ENCODE measurements at places on chromosomes 1 and 21.
A peak's percentile ranks its signal among the peaks of the same experiment; 100 is the strongest.

DNA sequence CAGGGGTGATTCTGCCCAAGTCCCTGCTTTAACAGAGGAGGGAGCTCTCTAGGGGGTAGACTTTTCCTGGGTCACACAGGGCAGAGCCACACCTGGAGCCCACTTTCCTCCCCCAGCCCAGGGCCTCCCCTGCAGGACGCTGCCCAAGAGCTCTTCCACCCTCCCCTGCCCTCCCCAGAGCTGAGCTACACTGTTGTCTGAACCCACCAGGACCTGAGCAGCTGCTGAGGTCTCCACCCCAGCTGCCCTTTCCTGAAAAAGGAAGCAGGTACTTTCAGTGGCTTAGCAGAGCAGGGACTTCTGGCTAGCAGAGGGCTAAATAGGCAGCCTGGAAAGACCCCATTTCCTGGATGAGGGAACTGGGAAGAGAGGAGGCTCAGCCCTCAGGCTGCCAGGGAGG, 169.3 kb upstream of the ETV3 start:
- no peak for DNase-seq

DNA sequence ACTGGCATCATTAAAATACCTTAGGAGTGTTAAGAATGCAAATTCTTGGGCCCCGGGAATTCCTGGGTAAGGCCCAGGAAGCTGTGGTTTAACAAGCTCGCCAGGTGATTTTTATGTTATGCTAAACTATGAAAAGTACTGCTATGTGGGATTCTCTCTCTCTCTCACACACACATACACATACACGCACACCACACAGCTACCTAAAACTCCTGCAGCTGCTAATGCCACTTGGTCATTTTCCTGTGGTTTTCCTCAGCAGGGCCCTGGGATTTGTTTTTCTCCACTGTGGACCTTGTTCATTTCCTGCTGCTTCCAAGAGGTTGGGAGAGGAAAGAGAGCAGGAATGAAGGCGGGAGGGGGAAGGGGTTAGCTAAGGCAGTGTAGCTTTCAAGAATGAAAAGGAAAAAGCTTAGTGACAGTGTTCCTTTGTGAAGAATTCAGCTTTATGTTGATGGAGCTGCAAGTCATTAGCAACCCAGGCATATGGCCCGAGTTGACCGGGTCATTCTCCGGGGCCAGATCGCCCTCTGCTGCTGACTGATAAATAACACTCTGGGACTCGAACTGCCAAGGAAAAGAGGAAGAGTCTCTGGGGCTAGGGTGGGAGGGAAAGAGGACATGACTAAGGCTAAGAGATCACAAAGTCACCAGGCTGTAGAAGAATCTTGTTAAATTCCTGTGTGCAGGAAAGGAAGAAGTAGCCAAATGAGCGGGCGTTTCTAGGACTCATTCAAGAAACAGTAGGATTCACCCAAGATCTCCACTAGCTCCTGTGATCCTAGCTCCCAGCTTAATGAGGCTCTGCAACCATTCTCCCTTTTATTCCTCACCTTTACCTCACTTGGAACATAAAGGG, 30.5 kb upstream of the LRIG2 start:
- DNase-seq, result peak; percentile 45

DNA sequence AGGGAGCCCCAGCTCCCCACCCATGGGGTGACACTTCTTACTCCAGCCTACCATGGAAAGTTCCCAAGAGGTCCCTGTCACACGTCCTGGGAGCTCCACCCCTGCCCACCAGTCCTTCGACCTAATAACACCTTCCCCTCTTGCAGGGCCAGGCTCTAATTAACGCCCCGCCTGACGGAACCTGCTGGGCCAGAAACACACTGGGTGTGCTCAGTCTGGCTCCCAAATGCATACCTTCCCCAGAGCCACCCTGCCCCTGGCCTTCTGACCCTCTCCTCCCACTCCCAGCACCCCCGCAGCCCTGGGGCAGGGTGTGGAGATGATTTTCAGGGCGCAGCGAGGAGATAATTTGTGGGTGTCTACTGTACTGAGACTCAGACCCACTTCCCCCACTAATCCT, 20.6 kb downstream of the PGLYRP3 start:
- no peak for DNase-seq

DNA sequence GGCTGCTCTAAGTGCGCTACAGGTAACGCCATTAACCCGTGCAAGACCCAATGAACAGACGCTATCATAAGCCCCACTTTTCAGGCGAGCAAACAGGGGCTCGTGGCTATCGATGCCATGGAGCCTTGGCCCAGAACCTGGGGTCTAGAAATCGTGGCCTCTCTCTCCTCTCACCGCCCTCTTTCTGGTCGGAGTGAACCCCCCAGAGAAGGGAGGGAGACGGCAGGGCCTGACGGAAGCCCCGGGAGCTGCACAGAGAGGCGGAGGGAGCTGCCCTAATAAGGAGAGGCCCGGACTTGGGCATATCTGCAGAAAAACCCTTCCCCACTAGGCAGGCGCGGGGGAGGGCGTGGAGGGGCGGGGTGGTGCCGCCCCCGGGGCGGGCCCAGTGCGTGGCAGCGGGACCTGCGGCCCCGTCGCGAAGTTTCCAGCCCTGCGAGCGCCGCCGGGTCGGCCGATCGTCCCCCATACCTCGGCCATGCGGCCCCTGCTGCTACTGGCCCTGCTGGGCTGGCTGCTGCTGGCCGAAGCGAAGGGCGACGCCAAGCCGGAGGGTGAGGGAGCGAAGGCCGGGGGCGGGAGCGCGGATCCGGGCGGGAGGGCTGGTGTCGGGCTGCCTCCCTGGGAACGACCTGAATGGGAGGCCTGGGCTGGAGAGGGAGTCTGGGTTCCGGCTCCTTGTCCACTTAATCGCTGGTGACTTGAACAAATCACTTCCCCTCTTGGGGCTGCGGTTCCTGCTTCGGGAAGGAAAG, at the start of gene PLOD1:
Gene PLOD1 (plus strand): TSS at position 416 of the 755 bp plus-strand sequence. CDS start 63 bp downstream, at position 479.
- DNase-seq, result peak; percentile 93

- no peak for DNase-seq
Observed at GRCh38 chr1:205588636-205589035, 43.2 kb downstream of the ELK4 start.

- DNase-seq, result no peak
Observed at GRCh38 chr1:89274411-89274857, 1.8 kb upstream of the GBP5 start.

GRCh38 chr21:42439284-42440186, 35.8 kb downstream of the UBASH3A start:
- DNase-seq, result no peak

DNA sequence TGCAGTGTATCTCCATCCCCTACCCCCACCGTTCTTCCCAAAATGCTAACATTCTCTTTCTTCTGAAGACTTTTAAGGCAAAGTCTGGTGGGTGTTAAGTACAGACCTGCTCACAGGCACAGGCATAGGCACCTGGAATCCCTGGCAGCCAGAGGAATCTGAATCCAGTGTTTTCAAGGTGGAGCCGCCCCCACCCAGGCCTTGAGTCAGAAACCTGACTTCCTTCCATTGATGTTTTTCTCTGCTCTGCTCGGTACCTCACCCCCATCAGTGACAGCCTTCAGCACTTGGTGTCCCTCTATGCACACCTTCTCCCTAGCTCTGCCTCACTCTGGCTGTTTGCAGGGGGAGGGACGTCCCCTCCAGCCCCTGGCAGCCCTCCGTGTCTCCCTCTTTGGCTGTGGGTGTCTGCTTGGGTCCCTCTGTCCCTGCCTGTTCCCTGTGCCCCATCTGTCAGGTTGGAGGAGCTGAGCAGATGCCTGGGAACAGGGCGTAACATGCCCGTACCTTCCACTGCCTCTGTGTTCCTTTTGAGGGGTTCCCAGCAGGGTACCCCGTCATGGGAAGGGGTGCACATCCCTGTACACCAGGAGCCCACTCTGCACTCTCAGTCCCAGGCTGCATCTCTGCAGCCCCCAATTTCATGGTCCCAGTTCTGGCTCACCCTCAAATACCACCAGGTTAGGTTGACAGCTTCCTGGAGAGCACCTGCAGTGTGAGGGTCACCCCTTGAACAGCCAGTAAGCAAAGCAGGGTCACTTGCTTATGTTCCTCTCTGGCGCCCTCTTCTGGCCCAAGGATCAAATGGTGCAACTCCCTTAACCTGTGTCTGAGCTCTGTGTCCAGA, 6.7 kb downstream of the NCDN start:
- DNase-seq, result peak; percentile 90

GRCh38 chr1:92708368-92708950, 76.4 kb downstream of the EVI5 start:
- DNase-seq, result no peak

- no peak for DNase-seq
Observed at GRCh38 chr1:245576323-245576722, 421.5 kb downstream of the KIF26B start.

GRCh38 chr1:55610203-55610602, 395.0 kb upstream of the USP24 start:
- no peak for DNase-seq

GRCh38 chr1:20704390-20705202, 13.2 kb downstream of the KIF17 start:
- DNase-seq, result no peak

GRCh38 chr1:1122078-1122811, 6.4 kb upstream of the C1orf159 start:
- peak; percentile 87 for DNase-seq

DNA sequence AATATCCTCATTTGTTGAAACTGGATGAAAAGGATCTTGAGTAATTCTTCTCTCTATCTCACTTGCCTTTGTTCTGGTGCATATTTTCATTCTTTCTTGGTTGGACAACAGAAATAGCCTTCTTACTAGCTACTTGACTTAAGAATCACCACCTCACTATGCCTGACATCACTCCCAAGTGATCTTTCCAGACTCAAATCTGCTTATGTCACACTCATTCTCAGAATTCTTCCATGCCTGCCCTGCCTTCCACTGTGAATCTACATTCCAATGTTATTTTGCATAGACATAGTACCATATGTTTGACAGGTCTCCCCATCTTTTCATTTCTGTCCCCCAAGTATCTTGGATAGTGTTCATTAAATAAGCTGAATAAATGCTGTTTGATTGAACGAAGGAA, 78.5 kb upstream of the DPYD start:
- no peak for DNase-seq

DNA sequence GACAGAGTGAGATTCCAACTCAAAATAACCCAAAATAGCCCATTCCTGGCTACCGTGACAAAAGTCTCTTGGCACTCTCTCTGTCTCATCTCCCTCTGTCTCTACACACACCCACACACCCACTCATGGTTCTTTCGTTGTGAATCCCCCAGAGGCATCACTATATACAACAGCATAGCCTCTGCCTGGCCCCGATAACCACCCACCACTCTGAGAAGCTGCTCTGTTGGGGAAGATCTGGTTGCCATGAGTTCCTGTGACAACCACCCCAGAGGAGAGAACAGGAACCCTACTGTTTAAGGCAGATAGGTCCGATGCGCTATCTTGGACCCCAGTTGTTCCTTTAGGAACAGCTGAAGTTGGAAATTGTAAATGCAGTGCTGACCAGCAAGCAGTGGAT, 70.4 kb upstream of the LYST start:
- no peak for DNase-seq

GRCh38 chr1:224770336-224770693, 154.2 kb downstream of the CNIH3 start:
- no peak for DNase-seq

- peak; percentile 63 for DNase-seq
Observed at GRCh38 chr21:43921571-43921978, 56.6 kb downstream of the AGPAT3 start.

GRCh38 chr1:167059045-167059808, 30.9 kb downstream of the GPA33 start:
- DNase-seq, result peak; percentile 81
